ENCODE measurements at places on chromosomes 3 and 15. TPM values are rescaled to one million over a fixed set of nuclear protein-coding genes. Genes with fewer than 3 reads are reported as not detected.

- no peaks in the 10 kb centered on the region for H3K4me1 ChIP-seq
- DNase-seq: no peak
- no peaks in the 10 kb centered on the region for H3K36me3 ChIP-seq
Measured at GRCh38 chr3:110900576-110900975, 171.0 kb upstream of the NECTIN3 start.

DNA sequence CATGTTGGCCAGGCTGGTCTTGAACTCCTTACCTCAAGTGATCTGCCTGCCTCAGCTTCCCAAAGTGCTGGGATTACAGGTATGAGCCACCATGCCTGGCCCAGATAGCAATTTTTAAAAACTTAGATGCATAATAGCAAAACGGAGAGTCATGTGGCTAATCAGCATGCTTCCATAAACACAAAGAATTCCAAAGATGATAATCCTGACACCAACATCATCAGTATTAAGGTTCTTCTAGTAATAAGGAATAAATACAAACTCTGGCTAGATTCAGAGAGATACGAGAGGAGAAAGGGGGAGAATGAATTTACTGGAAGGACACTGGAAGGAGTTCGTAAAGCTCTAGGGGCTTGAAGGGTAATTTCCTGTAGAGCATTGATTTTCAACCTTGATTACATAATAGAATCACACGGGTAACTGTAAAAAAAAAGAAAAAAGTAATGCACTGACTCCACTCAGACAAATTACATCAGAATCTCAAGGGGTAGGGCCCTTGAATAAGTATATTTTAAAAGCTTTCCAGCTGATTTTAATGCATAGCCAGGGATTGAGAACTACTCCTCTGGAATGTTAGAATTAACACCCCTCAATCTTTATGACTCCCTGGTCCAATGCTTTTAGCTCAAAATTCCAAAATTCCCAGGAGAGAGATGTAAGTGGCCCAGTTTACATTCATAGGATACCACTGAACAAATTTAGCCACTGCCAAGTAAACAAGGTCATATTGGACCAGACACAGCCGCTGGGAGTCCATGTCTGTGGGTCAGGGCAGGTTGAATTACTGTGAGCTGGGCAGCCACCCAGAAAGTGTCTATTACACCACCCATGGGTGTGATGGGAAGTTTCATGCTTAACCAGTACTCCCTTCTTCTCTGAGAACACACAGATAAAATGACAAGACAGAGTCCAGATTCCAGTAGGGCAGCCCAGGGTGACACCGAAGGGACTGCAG is 243.9 kb downstream of the TBL1XR1 start:
- peaks cover 45% of the 10 kb centered on the region for H3K4me1 ChIP-seq
- H3K4me3 ChIP-seq: no peak overlapping the region
- H3K36me3 ChIP-seq: no peaks in the 10 kb centered on the region
- DNase-seq: no peak
- peak overlapping the region; percentile 58 for H3K27ac ChIP-seq
- no peaks in the 10 kb centered on the region for H3K27me3 ChIP-seq

ARPP21 gene
- total RNA-seq: 3.5 TPM

GRCh38 chr3:149120051-149120972 is 9.1 kb upstream of the HPS3 start:
- H3K4me3 ChIP-seq: no peak overlapping the region
- H3K4me1 ChIP-seq: peaks cover 11% of the 10 kb centered on the region
- H3K36me3 ChIP-seq: no peaks in the 10 kb centered on the region
- no peak for DNase-seq

- H3K27ac ChIP-seq: no peak overlapping the region
- DNase-seq: no peak
- H3K36me3 ChIP-seq: no peaks in the 10 kb centered on the region
- peaks cover 8% of the 10 kb centered on the region for H3K27me3 ChIP-seq
- peaks cover 5% of the 10 kb centered on the region for H3K4me1 ChIP-seq
Measured at GRCh38 chr3:141798448-141798845, 35.2 kb downstream of the GRK7 start.

TNNC1 gene
- total RNA-seq: 0.60 TPM

STX19 gene
- total RNA-seq: not detected

XCR1 gene
- total RNA-seq: not detected

DNA sequence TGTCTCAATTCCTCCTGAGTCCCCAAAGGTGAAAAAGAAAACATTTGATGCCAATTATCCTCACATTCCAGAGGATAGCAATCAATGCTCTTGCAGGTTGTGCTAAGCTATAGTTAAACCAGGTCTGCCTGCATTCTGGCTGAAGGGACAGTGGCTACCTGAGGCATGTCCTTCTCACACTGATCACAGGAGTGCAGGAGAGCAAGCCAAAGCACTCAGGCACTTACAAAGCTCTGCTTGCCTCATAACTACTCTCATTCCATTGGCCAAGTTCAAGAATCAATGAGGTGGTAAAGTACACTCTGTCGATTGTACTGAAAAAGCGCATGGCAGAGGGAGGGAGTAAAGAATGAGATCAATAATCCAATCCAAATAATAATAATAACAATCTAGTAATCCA is 342.0 kb upstream of the PPP2R3A start:
- no peaks in the 10 kb centered on the region for H3K36me3 ChIP-seq
- H3K4me3 ChIP-seq: no peak overlapping the region
- peaks cover 8% of the 10 kb centered on the region for H3K27me3 ChIP-seq
- DNase-seq: no peak
- H3K4me1 ChIP-seq: no peaks in the 10 kb centered on the region
- no peak overlapping the region for H3K27ac ChIP-seq

DNA sequence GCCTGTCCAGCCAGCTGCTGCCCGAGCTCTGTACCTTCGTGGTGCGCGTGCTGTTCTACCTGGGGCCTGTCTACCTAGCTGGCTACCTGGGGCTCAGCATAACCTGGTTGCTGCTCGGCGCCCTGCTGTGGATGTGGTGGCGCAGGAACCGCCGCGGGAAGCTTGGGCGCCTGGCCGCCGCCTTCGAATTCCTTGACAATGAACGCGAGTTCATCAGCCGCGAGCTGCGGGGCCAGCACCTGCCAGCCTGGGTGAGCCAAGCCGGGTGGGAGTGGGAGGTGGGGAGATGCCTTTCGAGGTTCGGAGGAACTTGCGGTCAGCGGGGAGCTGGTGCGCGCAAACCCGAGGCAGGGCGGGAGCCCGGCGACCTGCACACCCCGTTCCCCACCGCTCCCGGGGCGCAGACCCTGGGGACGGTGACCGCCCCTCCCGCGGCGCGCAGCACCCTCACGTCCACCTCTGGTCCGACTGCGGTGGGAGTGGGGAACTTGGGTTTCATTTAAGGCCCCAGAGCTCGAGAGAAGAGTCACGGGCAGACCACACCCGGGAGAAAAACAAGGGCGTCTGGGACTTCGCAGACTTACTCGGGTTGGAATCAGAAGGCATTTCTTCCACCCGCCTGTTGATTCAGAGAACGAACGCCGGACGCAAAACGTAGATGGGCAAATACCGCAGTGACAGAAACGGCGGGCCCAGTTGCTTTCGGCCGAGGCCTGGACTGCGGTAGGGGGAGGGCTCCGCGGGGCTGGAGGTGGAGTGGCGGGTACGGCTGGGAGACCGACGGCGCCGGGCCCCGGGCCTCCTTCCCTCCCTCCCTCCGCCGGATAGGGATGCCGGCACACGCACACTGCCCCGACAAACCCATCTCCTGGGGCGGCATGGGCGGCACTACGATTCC is 708 bp downstream of the ESYT3 start:
- H3K36me3 ChIP-seq: peaks cover 4% of the 10 kb centered on the region
- DNase-seq: no peak
- peaks cover 52% of the 10 kb centered on the region for H3K27me3 ChIP-seq
- peak overlapping the region; percentile 68 for H3K4me3 ChIP-seq

EBLN2 gene
- 5.1 TPM for total RNA-seq

DNA sequence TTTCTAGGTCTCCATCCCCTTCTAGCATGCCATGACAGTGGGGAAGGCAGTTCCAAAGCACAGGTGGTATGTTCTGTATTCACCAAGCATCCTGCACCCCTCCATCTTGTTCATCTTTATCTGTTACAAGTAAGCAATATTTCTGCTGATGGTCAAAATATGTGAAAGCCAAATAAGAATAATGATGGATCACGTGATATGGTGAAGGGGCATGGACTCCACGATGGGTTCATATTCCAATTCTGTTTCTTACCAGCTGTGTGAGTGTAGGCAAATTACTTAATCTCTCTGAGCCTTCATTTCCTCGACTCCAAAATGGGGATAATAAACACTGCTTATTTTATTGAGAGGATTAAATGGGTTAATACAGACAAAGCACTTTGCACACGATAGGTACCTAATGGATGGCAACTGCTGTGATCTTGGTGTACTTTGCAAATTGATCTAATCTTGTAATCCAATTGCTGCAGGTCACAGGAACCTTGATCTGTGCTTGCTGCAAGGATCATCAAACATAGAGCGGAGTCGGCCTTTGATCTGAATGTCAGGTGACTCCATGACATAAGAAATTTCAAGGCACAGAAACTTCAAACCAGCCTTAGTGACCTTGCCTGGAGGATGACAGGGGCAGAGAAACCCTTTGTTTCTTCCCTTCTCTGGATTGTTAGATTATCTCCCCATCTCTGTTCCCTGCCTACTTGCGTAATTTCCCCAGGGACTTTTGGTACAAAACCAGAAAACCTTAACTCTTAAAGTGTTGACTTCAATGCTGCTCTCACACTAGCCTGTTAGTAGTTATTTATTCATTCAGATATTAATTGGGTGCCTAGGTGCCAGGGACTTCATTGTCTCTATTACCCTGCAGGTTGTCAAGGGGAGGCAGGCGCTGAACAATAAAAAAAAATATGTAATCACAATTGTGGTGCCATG is 25.8 kb downstream of the SIAH2 start:
- H3K36me3 ChIP-seq: peaks cover 11% of the 10 kb centered on the region
- no peak for DNase-seq
- no peak overlapping the region for H3K4me3 ChIP-seq
- no peaks in the 10 kb centered on the region for H3K27me3 ChIP-seq
- peaks cover 5% of the 10 kb centered on the region for H3K4me1 ChIP-seq

CFAP100 gene
- total RNA-seq: not detected

GRCh38 chr15:74795966-74796625 is 14.2 kb downstream of the CSK start:
- no peak for DNase-seq
- peak overlapping the region; percentile 17 for H3K27ac ChIP-seq
- peaks cover 3% of the 10 kb centered on the region for H3K36me3 ChIP-seq
- no peaks in the 10 kb centered on the region for H3K27me3 ChIP-seq

DNA sequence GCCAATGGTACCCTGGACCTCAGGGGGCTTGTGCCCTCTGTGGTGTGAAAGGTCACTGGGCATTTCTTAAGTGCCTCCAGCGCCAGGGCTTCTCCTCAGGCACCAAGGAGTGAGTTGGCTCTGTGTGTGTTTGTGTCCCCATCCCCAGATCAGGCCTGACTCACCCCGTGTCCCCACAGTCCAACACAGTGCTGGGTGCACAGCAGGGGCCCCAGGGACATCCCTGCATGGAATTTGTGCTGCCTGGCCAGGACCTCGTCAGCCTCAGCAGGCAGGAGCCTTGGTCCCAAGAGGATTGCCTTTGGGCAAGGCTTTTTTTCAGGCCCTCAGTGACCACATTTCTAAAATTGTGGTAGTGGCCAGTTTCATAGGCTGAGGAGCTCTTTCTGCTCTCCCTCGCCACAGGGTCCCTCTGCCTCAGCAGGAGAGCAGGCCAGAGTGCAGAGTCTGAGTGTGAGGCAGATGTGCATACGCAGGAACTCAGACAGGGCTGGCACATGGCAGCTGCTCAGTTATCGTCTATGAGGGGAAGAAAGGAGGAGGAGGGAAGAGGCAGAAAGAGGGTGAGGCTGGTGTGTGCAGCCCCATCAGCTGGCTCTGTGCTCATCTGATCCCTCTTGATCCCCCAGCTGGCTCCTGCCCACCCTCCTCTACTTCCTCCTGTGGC is 215.6 kb downstream of the RPLP1 start:
- H3K4me3 ChIP-seq: no peak overlapping the region
- no peaks in the 10 kb centered on the region for H3K36me3 ChIP-seq
- no peak overlapping the region for H3K27ac ChIP-seq
- H3K4me1 ChIP-seq: peaks cover 6% of the 10 kb centered on the region

OR5K2 gene
- total RNA-seq: not detected

CA12 gene
- total RNA-seq: 0.76 TPM

DNA sequence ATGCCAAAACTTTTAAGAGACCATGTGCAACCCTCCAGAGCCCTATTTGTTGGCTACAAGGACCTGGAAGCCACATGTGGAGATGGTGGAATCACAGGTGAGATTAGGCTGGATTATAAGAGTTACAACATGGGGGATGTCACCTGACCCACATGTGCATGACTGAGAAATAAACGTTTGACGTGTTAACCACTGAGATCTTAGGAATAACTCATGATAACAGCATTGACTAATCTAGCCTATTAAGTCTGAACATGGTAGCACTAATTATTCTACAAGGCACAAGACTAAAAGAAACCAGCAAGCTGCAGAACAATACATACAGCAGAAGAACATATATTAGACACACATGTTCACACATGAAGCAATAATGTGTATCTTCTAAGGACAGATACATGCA is 38.4 kb downstream of the SUCLG2 start:
- H3K36me3 ChIP-seq: peaks cover 8% of the 10 kb centered on the region
- peaks cover 18% of the 10 kb centered on the region for H3K4me1 ChIP-seq
- H3K4me3 ChIP-seq: no peak overlapping the region
- H3K27ac ChIP-seq: no peak overlapping the region
- no peaks in the 10 kb centered on the region for H3K27me3 ChIP-seq
- no peak for DNase-seq

MYL3 gene
- 1.6 TPM for total RNA-seq

TTLL13 gene
- total RNA-seq: not detected

DNA sequence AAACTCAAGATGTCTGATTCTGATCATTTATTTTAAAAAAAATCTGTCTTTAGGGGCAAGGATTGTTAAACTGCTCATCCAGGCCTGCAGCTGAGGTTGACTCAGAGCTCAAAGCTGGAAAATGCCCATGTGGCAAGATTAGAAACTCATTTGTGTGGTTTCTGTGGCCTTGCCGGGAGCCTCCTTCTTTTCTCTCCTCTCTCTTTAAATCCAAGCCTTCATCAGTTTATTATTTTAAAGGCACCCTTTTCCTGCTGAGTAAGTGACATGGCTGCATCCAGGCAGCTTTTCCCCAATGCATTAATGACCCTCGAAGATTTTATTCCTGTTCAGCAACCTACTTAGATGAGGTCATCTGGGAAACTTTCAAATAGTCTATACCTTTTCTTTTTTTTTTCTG is 221.3 kb upstream of the CDIN1 start:
- H3K4me3 ChIP-seq: no peak overlapping the region
- H3K27me3 ChIP-seq: no peaks in the 10 kb centered on the region
- H3K4me1 ChIP-seq: peaks cover 47% of the 10 kb centered on the region
- no peaks in the 10 kb centered on the region for H3K36me3 ChIP-seq
- no peak for DNase-seq
- peak overlapping the region; percentile 85 for H3K27ac ChIP-seq

GRCh38 chr15:91461377-91461776 is 361.3 kb downstream of the SV2B start:
- no peaks in the 10 kb centered on the region for H3K4me1 ChIP-seq
- DNase-seq: no peak
- H3K27me3 ChIP-seq: no peaks in the 10 kb centered on the region
- H3K27ac ChIP-seq: no peak overlapping the region

GRCh38 chr15:81560405-81560804 is 186.4 kb upstream of the TMC3 start:
- H3K4me1 ChIP-seq: no peaks in the 10 kb centered on the region
- no peak for DNase-seq
- H3K36me3 ChIP-seq: no peaks in the 10 kb centered on the region
- no peak overlapping the region for H3K4me3 ChIP-seq
- H3K27me3 ChIP-seq: peaks cover 14% of the 10 kb centered on the region

GP5 gene
- total RNA-seq: 0.10 TPM

ATP13A5 gene
- not detected for total RNA-seq

- peaks cover 17% of the 10 kb centered on the region for H3K36me3 ChIP-seq
- DNase-seq: no peak
- peak overlapping the region; percentile 38 for H3K27ac ChIP-seq
- H3K4me3 ChIP-seq: no peak overlapping the region
Measured at GRCh38 chr3:179710079-179710478, 57.2 kb downstream of the USP13 start.

Data from osteocyte (in vitro differentiated cells).